ELR (cell line): ENCODE measurements at places on chromosomes 7 and 10.

GRCh38 chr7:117759950-117760640 is 113.1 kb downstream of the CTTNBP2 start:
- DNase-seq, result no peak

DNA sequence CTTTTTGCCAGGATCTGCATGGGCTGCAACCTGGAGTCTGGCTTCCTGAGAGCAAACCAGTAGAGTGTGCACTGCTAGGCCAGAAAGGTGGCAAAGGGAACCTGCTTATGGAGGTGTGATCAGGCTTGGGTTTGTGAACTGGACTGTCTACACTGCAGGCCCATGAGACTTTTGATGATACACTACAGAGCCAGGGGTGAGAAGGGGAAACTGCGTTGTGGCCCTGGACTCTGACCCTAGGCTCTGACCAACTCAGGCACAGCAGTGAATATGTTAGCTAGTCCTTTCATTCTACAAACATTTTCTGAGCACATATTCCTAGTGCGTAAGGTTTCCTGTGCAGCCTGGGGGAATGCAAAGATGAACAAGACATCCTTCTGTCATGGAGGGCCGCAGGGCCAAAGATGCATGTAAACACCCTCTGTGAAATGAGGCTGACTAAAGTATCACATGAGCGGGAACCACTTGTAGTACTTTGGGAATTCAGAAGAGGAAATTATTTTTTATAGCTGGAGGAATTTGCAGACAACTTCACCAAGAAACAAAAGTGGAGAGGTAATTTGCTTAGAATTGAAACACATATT is 63.8 kb upstream of the HPS1 start:
- no peak for DNase-seq

DNA sequence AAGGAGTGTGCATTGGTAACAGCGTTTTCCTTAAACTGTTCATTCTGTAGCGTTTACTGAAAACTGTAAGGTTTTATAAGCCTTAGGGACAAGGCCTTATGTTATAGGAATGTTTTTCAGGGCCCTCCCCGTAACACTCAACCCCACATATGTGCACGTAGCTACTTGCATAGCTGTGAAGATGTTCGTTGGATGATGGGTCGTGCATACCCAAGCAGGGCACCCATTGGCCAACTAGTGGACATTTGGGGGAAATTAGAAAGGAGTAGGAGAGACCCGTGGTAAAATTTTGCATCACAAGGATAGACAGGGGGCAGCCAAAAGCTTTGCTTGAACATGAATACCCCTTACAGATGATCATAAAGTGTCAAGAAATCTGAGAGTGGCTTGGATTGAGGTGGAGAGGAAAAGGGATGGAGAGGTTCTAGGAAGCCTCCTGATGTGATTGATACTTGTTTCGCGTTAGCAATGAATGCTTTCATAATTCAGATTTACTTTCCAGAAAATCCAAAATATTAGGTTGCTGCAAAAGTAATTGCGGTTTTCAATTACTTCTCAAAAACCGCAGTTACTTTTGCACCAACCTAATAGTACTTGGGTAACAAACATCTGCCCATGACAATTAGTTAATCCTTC is 878 bp downstream of the SEC61A2 start:
- DNase-seq, result peak; percentile 83

- no peak for DNase-seq
Measured at GRCh38 chr10:11176746-11177145, 159.1 kb downstream of the CELF2 start.

DNA sequence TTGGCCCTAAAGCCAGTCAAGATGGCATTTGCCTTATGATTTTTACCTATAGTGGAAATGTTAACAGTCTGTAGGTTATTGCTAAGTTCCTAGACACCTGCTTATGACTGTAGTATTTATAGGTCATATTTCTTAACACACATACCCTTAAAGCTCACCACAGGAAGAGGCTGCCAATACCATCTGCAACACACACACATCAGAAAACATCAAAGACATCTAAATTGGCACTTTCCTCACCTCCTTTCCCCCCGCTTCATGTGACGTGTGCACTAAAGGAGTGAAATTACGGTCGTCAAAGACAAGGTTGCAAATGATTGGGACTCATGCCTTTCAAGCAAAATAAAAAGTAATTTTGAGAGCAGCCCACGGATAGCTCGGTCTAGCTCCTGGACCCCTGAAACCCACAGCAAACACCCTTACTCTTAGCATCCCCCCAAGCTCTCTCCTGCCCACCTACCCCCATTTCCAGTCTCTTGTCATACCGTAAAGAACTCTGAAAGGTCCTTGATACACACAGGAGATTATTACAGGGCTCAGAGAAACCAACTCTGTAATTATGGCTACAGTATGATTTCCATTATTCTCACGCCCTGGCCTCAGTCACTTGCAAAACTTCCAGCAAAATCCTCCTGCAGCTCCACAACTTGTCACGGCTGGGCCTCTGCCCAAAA is 90.5 kb downstream of the PLXNA4 start:
- no peak for DNase-seq

- DNase-seq, result no peak
Measured at GRCh38 chr10:127854769-127855590, 37.8 kb downstream of the CLRN3 start.

DNA sequence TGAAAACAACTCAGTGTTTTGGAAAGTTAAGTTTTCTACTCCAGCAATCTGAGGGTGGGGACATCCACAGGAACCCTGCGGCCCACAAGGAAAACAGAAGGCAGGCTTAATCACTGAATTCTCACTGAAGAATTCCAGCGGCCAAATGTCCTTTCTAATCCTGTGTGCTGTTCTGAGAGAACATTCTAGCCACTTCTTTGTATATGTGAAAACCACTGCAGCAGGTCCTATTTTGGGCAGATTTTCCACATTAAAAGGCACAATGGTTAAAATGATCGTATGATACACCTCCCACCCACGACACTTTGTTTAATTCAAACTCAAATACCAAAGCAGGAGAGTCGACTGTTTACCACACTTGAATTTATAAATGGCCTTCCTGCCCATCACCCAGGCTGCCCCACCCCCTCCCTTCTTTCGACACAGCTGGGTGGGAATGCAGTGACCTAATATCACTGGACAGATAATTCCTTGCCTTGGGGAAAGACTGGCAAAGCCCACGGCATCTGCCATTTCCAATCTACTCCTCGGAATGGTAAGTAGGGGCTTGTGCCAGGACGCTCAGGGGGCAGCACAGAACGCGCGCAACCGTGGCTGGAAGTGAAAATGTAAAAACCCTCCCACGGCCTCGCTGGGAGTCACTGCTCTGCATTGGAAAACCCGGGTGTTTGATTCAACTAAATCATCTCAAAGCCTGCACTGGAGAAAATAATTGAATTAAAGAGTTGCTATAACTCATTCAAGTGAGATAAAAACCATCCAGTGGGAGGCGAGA is 67.0 kb downstream of the CTBP2 start:
- peak; percentile 33 for DNase-seq

- DNase-seq, result no peak
Measured at GRCh38 chr7:148967032-148967372, 61.3 kb downstream of the PDIA4 start.

DNA sequence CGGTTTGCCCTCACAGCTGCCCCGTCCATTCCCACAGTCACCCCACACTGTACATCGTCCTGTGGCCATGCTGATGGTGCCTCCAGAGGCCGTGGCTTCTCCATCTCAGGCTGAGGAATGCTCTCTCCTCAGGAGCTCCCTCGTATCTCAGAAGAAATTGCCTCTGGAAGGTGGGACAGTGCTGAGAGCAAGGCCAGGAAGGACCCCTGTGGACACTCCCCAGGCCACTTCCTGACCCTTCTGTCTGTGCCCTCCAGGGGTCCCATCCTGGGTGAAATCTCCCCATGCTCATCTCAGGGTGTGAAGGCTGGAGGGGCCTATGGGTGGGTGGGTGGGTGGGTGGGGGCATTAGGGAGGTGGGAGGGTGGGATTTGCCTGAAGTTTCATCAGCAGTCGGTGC is 454.3 kb downstream of the PLXNA4 start:
- no peak for DNase-seq

- DNase-seq, result no peak
Measured at GRCh38 chr7:7820409-7820808, 102.0 kb upstream of the RPA3 start.

DNA sequence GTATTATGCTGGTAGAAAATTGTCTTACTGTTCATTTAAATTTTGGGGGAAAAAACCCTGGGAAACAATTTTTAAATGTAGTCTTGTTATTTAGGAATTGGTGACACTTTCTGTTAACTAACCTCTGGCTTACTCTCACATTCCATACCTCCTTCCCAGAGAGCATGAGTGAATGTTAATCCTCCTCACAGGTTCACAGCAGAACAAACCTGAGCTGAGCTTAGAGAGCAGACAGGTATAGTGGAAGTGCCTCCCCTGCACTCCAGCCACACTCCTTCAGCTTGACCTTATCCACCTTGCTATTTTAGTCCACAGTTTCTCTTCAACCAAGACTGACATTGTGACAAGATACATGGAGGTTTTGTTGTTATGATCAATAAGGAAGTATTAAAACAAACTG is 235.9 kb downstream of the FOXP2 start:
- DNase-seq, result no peak

DNA sequence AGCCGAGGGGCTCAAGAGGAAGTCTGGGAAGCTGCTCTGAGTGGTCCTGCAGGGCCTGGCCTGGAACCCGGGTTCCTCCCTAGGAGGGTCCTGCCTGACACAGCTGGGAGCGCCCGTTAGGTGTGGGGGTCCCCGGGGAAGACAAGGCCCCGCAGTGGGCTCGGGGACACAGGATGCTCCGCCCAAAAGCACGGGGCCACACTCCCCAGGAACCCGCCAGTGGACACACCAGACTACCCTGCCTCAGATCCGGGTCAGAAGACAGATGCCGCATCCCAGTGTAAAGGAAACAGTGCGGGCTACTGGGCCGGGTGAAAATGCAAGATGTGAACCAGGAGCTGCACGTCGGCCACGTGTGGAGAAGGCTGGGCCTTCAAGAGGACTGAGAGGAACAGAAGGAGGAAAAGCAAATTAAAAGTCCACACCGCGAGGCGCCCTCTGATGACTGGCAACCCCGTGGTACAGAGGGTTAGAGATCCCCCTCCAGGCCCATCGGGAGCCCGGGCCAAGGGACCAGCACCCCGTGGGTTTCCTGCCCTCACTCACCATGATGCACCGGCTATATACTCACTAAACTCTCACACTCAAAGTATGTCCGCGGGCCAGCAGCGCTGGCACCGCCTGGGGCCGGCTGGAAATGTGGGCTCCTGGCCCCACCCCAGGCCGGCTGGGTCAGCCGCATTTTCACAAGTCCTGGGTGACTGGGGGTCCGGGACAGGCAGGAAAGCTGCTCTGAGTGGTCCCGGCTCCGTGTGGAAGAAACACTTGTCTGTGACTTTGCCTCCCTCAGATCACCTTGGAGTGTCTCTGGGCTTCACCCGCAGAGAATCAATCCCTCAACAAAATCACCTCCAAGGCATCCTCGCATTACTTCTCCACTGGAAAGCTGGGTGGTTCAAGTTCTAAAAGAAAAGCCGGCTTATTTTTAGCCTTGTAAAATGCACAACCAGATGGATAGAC is 6.1 kb downstream of the STK32C start:
- DNase-seq, result no peak

DNA sequence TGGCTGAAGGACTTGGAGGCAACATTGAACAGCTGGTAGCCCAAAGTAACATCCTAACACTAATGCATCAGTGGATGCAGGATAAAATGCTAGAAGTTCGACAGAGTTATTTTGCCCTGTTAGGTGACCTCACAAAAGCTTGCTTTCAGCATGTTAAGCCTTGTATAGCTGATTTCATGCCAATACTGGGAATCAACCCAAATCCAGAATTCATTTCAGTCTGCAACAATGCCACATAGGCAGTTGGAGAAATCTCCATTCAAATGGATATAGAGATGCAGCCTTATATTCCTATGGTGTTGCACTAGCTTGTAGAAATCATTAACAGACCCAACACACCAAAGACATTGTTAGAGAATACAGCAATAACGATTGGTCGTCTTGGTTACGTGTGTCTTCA is 62.9 kb downstream of the CCSER2 start:
- DNase-seq, result no peak

GRCh38 chr10:17428351-17429097 is 25.9 kb downstream of the ST8SIA6 start:
- DNase-seq, result no peak

DNA sequence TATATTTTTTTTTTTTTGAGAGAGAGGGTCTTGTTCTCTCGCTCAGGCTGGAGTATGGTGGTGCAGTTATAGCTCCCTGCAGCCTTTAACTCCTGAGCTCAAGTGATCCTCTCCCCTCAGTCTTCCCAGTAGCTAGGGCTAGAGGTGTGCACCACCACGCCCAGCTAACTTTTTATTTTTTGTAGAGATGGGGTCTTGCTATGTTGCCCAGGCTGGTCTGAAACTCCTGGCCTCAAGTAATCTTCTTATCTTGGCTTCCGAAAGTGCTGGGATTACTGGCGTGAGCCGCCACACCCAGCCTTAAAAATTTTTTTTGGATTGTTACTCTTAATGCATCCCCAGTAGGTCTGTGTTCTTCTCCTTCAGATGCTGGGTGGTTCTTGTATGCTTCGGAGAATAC is 4.2 kb downstream of the UBTD1 start:
- DNase-seq, result no peak

GRCh38 chr10:7410862-7411670 is at the start of gene SFMBT2:
TSS of gene SFMBT2 (minus strand) at chr10:7411034. CDS start at chr10:7381898, 29,136 bp downstream.
- peak; percentile 24 for DNase-seq

DNA sequence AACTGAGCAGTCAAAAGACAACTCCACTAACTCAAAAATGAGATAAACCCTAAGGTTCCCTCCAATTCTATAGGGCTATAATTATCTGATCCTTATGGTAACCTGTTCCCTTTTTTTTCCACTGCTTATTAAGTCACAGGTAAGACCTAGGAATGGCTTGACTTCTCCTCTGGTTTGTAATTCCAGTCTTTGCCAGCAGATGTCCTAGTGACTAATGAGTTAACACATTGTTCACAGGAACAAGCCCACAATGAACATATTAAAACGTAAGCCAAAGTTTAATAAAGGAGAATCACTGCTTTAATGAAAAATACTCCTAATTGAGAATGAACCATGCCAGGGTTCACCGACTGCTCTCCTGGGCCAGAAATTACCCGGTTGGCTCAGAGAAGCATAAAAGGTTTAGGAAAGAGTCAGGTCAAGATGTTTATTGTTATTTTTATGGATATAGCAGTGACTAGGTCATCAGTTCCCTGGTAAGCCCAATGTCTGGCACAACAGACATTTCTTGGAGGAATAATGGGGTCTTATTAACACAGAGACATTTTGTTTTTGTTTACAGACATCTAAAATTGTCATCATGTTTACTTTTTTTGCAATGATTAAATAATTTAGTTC is 120.1 kb downstream of the ELAPOR2 start:
- DNase-seq, result peak; percentile 65

GRCh38 chr7:78742694-78743093 is 710.8 kb downstream of the MAGI2 start:
- no peak for DNase-seq

DNA sequence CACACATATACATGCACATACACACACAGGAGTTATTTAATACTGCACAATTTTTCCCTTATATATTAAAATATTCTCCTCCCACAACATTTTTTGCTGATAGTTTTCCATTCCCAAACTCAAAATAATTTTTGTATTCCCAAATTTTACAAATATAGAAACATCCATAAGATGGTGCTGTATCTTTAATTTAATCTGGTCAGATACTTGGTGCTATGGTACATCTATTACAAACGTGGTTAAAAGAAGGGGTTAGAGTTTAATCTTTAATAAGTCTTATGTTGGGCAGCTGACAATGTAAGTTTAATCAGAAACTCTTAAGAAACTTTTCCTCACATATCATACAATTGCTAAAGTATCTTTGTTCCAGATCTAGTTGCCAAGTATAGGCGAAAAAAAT is 10.2 kb upstream of the CADPS2 start:
- no peak for DNase-seq
